ENCODE measurements at places on chromosomes 4 and X.

DNA sequence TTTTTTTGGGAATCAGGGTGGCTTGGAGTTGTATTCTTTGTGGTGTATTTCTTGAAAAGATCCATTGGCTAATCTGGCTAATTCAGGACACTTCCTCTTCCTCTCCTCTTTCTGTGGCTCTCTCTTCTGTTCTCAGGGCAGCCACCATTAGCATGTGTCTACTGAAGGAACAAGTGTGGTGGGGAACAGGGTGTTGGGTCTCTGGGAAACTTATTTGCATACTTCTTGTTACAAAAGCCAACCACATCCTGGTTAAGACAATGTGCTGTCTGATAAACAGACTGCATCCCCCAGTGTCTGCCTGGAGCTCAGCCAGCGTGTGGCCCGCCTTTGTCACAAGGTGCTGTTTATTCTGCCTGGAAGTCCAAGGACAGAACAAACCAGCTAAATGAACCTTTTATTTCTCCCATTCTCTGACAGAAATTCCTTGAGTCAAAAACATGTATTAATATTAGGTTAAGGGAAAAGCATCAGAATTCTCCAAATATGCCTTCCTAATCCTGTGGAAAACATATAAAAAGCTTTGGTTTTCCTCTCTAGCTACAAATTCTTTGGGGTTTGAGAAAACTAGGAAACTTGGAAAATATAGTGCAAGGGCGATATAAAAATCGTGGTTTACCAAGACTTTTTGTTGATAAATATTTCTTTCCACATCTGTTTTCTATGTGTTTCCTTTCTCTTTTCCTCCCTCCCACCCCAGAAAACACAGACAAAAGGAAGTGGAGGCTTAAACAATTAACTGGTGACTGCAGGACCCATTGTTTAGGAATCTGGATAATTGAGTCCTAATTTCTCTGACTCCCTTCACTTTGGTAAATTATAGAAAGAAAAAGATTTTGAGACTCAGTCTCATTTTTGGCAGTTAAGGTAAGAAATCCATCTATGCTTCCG, 203.6 kb downstream of the SPRY1 start:
- peak; percentile 1 for DNase-seq

GRCh38 chr4:26746802-26747213, 113.8 kb upstream of the STIM2 start:
- DNase-seq: peak; percentile 4

- no peak for DNase-seq
These were observed 2.1 kb downstream of the GEMIN8 start for GRCh38 chrX:14027511-14028019.

DNA sequence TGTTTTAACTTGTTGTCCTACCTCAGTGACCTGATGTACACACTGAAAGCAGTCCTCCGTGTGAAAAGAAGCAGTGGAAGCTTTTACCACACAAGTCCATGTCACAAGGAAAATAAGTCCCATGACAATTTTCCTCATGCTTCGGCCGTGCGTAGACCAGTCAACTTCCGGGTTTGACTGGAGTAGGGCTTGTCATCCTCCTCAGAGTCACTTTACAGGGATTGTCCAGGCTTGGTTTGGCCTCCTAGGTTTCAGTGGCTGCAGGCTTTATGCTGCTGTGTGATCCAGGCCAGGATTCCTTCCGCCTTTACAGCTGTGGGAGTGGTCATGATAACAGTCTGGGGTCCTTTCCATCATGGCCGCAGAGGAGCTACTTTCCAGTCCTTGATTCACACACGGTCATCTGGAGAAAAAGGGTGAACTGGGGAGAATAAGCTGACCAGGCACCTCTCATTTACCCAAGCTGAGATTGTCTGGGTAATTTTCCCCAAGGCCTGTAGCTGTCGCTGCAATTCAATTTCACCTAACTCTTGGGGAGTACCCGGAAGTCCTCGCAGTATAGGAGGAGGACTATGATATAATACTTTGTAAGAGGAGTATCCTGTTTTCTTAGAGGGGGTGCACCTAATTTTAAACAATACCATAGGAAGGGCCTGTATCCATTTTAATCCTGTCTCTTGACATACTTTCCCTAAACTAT, 206.1 kb upstream of the KLF8 start:
- no peak for DNase-seq

DNA sequence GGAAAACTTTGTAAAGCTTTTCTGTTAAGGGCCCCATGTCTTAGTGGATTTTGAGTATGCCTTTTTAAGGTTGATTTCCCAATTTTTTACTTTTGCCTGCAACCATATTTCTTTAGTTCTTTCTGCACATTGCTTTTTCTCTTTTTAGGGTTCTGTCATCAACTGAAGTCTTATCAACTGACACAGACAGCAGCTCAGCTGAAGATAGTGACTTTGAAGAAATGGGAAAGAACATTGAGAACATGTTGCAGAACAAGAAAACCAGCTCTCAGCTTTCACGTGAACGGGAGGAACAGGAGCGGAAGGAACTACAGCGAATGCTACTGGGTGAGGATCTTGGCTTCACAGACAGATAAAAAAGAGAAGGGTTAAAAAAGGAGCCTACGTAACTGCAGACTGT, 27.8 kb downstream of the TAF1 start:
- no peak for DNase-seq

DNA sequence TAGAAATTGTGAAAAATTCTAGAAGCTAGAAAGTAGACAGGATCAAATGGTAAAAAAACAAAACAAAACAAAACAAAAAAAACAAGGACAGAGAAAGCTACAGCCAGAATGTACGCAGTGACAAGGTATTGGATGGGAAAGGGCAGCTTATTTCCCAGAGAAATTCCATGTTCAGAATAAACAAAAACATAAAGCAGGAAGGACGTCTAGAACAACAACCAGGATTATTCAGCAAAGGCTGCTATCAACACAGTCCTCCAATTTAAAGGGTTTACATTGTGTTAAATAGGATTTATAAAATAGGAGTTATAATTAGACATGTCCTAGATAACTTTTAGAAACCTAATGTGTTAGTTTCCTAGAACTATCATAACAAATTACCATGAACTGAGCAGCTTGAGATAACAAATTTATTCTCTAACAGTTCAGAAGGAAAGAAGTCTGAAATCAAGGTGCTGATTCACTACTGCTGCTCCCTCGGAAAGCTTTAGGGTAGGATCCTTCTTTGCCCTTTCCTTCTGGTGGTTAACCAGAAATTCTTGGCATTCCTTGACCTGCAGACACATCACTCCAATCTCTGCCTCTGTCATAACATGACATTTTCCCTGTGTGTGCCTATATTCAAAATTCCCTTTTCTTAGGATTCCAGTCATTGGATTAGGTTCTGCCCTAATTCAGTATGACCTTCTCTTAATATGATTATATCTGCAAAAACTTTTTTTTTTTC, 175.6 kb downstream of the SNCA start:
- no peak for DNase-seq

- DNase-seq: no peak
These were observed 456.3 kb downstream of the DTHD1 start for GRCh38 chr4:36737691-36738090.

DNA sequence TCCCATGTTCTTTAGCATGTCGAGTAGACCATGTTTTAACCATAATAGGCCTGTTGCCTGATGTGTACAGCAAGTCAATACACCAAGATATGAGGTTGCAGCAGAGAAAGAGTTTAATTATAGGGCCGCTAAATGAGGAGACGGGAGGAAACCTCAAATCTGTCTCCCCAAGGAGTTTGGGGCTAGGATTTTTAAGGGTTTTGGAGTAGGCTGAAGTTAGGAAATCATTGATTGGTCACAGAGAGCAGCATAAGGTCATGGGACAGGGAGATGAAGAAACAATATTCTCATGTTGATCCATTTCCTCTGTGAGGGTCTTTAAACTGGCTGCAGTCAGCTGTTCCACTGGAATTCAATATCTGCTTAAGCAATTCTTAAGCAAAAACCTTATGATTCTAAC, 160.2 kb upstream of the GALNT7 start:
- DNase-seq: no peak

DNA sequence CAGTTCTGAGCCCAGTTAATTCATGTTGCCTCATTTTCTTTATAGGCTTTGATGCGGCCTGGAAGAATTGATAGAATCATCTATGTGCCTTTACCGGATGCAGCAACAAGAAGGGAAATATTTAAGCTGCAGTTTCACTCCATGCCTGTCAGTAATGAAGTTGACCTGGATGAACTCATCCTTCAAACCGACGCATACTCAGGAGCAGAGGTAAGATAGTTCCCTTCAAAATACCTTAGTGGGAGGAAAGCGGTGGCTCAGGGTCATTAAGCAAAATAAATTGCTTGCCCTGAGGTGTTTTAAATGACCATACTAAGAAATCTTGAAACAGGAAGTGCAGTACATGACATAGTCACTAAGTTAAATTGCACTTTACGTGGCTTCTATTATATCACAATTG, 140.6 kb upstream of the SPRY1 start:
- DNase-seq: no peak

DNA sequence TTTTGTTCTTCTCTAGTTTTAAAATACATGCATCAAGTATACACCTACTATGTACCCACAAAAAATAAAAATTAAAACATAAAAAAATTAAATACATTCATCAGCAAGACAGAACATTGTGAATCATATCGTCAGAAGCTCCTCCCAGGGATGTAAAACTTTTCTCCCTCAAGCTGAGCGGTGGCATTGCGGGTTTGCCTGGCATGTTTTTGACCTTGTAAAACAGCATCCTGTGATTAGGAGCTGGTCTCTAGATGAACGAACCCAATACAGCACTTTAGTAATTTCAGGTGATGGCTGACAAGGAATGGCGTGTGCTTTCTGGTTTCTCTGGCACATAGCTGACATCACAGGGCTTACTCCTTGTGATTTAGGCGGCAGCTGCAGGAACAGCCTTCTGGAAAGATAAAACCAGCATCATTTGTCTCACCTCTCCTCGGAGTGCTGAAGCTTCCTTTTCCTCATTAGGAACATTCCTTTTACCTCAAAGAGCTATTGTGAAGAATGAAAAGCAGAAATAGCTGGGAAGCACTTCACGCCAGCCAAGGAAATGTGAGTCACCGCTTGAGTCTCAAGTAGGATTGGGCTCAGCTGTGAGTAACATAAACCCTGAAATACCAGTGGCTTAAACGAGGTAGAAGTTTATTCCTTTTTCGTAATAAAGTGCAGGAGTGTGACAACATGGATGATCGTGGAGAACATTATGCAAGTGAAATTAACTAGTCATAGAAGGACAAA, 44.3 kb downstream of the NYX start:
- DNase-seq: no peak

- no peak for DNase-seq
These were observed 165.0 kb upstream of the ZCCHC13 start for GRCh38 chrX:74138943-74139342.

DNA sequence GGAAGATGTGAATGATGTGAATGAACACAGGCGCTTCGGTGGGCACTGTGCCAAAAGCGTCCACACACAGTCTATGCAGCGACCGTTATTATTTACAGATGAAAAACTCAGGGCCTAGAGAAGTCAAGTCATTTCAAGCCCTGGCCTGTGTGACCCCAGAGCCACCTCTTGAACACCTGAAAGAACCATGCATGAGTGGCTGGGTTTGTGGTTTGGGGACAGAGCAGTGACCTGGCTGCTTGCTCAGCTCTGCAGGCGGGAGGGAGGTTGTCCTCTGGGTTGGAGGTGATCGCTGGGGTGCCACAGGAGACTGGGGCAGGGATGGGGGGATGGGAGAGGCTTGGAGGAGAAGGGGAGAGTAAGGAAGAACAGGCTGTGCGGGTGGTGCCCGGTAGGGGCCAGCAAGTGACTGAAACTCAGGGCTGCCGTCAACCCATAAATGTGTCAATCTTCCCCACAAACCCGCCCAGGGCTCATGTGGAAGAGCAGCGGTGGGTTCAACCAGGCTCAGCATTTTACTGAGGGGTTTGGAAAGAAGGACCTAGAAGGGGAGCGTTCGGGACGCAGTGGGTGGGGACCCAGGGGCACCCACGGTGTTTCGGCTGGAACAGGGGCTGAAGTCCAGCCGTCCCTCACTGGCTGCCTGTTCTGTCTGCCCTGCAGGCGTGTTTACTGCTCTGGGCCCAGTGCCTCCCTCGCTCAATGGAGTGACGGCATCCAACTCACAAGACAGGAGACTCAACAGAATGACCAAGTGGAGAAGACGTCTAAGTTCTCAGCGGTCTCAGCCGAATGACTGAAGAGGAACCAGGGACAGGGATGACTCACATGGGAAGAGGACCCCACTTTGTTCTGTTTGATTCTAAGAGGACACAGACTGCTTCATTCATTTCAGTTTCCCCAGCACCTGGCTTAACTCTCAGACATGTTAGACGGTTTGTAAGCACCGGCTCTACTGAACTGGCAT, 167.8 kb downstream of the AFAP1 start:
- no peak for DNase-seq

DNA sequence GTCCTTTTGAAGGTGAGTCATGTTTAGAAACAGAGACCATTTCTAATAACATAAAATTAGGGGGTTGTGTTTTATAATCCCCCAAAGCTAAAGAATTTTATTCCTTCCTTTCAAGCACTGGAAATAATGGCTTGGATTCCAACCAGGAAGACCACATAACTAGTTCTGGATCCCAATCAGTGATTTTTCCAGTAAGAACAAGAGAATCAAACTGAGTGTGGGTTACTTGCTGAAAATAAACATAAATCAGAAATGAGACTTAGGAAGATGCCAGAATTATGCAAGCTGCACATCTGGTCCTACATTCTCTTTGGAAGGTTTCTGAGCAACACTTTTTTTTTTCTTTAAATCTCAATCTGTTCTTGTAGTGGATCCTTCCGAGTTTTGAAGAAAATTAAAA, 76.3 kb downstream of the SOWAHB start:
- DNase-seq: no peak

DNA sequence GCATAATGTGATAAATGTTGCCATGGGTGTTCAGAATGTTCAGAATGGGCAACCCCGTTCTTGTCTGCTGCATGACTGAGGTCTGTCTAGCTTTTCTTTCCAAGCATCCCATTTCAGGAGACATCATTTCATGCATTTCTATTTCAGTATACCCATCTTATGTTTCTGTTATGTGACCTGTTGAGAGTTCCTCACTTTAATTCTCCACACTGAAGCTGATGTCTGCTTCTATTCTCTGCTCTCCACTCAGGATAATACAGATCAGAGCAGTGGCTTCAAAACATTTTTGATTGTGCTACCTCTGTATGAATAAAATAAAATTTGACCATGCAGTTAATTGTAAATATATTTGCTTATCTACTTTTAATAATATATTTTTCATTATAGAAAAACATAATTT, 398.6 kb downstream of the ARHGAP24 start:
- DNase-seq: no peak

DNA sequence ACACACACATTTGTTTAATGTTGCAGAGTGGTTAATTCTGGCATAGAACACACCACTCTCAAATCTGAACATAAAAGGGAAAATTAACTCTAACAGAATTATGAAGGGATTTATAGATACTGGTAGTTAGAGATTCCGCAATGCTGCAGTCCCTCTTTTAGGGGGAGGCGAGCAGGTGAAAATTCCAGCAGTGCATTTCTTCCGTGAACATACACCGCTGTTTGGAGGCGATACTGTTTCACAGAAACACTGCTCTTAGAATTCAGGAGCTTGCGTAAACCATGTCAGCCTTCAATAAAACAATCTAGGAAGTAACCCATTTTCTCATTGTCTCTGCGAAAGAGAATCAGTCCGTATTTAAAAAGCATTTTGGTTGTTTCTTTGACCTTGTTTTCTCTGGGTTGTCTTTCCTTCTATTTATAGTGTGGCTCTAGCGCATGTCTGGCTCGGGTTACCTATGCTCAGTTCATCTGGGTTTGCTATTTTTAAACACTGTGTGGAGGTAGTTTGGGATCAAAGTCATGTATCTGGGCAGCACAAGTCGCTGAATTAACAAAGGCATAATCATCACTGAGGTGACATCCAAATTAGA, 90.4 kb downstream of the GPAT3 start:
- DNase-seq: no peak

GRCh38 chrX:17377091-17377717, 2.2 kb downstream of the NHS start:
- no peak for DNase-seq

All from activated T-helper 1 cell treated with anti-CD3 and anti-CD28 coated beads, Interleukin-2, amount 50 U/mL, for 16 hours (primary cell).